ENCODE measurements at places on chromosomes 13 and 19.

DNA sequence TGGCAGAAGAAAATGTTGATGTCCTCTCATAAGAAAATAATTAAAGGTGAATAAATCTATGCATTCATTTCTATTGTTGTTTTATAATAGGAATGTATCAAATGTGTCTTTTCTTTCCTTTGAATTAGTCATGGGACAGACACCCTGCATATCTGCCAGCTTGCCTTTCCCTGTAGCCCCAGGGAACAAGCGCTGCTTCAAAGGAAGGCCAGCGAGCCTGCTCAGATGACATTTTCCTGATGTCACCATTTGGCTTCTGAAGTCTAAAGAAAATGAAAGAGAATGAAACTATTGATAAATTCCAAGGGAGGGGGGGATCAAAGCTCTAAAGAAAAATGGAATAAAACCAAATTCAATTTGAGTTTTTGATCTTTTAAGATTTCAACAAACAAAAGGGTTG, 574.8 kb downstream of the IRS2 start:
- no peak for DNase-seq

- no peak for DNase-seq
Observed at GRCh38 chr13:21010621-21011020, 50.8 kb downstream of the LATS2 start.

DNA sequence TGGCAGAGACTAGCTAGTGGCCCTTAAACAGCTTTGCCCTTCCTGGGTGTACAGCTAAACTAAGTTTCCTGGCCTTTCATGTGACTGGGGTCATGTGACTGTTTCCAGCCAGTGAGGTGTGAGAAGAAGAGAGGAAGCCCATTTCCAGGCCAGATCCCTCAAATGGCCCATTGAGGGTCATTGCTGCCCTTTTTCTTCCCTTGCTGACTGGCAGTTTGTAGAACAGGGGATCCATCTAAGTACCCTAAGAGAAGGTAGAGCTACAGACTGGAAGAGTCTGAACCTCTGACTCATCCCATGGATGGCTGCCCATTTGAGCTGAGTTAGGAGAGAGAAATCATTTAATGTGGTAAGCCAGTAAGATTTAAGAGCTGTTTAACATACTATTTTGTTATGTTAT, 2.8 kb downstream of the SWSAP1 start:
- no peak for DNase-seq

- DNase-seq: peak; percentile 24
Observed at GRCh38 chr13:36736119-36736726, 62.4 kb downstream of the SERTM1 start.

DNA sequence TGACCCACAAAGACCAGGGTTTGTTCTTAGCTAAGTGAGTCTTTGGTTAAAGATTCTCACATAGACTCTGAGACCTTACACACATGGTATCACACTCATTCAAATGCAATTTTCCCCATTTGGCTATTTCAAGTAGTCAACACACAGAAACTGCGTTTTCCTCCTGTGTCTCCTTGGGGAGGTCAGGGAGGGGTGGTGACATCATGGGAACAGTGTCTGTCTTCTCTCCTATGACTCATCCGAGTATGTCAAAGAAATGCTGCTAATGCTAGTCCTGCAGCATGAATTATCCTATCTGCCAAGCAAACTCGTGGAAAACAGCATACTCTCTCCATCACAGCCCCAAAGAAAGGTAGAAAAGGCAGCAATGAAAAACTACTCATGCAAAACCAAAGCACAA, 100.2 kb downstream of the ENOX1 start:
- DNase-seq: peak; percentile 77

- DNase-seq: no peak
Observed at GRCh38 chr19:35509018-35509652, 4.3 kb downstream of the DMKN start.

DNA sequence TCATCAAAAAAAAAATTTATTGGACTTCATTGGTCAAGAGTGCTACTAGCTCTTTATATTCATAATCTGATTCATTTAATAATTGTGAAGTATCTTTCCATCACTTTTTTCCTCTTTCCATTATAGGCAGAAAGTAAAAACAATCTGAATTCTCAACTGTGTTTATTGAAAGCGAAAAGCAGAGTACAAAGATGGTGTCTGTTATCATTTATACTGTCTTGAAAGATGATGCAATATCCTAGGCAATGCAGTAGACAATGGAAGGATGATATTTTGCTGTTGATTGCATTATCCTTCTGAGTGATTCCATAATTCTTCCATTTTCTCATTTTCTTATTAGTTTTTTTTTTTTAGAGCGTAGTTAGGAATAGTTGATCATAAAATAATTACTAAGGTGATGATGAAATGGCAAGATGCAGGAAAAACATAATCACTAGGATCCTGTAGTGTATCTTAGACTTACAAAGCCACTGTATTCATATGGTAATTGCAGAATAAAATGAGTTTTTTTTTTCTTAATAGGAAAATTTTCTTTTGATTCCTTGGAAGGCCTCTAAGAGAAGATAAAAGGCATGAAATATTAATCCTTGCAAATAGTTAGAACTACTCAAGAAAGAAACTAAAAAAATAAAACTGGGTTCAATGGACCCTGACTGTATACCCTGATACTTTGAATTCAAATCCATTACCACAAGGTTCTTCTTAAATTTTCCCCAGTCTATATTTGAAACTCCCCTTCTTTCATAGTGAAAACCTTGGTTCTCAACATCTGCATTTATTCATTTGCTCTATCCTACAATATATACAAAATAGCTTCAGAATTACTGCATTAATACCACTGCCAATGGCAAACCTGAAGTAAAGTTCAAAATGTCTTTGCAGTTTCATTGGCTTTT, 11.6 kb downstream of the URI1 start:
- no peak for DNase-seq

DNA sequence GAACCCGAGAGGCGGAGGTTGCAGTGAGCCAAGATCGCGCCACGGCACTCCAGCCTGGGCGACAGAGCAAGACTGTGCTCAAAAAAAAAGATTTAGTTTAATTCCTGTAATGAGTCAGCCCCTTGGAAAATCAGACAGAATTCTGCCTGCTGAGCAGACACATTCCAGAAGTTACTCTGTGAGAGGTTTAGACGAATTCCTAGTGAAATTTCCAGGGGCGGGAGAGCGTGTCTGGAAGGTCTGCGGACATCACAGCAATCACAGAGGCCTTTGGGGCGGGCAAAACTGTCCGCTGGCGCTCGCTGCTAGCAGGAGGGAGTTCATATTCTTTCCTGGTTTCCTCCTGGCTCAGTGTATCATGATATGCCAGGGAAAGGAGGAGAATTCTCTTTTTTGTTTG, 17.5 kb downstream of the MISP start:
- no peak for DNase-seq

DNA sequence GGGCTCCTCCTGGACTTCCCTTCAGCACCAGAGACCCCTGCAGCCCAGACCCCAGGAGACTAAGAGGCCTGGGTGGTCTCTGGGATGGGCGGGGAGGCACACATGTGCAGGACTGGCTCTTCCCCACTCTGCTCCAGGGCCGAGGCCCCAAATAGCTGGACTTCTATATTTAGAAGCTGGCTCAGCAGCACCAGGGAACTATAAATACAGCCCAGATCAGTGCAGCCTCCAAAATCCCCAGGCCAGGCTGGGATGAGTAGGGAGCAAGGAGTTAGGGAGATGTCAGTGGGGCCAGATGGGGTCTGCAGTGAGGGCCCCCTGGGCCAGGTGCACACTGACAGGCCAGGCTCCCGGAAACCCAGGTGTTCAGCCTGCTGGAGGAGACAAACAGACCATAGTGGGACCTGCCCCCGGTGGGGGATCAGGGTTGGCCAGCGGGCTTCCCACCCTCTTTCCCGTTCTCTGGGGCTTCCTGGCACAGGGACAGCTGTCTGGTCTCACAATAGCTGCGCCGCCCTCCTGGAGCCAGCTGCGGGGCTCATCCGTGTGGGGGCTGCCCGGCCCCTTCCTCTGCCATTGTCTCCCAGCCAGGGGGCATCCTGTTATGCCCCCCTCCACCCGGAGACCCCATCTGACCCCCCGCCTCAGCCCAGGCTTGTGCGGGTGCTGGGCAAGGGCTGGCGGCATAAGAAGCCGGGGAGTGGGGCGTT, 5.5 kb upstream of the ADGRE5 start:
- DNase-seq: peak; percentile 72

GRCh38 chr13:37531049-37531448, 67.5 kb downstream of the POSTN start:
- DNase-seq: no peak

DNA sequence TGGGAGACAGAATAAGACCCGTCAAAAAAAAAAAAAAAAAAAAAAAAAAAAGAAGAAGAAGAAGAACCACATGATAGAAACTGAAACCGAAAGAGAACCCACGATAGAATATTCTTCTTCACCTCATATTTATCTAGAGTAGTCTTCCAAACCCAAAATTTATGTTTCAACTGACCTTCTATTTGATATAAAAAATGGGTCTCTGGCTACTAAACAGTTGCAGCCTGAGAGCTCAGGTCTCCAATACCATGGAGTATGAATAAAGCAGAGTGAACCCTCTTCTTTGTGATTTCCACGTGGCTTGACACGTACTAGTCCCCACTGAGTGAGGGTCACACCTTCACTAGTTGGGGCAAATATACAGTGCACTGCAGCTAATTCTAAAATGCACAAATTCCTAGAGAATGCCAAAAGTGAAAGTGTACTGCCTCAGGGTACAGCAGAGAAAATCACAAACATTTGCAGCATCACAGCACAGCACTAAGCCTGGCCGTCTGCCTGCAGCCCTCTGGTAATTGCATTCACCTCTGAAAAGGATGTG, 30.8 kb upstream of the RFC3 start:
- no peak for DNase-seq

GRCh38 chr13:101727118-101727517, 274.6 kb downstream of the ITGBL1 start:
- DNase-seq: no peak

DNA sequence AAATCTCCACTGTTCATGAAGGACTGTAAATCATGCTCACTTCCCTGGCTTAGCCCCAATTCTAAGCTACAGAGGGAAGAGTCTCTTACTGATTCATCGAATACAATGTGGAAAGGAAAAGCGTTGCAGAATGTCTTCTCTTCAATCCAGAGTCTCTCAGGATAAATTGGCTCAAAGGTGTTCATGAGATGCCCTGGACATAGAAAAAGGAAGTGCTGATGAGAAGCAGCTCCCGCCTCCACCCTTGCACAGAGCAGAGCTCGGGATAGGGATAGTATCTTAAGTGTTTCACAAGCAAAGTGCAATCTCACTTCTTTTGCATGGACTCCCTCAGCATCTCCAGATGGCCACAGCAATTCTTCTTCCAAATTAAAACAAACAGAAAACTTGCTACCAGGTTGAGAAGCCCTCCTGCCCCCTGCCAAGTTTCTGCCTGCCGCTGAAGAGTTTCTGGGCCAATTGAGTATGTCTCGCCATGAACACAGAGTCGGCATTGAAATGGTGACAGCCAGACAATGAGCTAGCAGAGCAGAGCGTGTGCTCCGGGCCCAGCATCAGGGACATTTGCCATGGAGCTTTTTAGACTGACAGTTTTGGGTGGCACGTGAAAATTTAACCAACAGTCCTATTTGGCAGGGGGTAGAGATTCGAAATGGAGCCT, 85.7 kb downstream of the C13orf42 start:
- no peak for DNase-seq

GRCh38 chr19:39341129-39341718, 997 bp upstream of the SAMD4B start:
- DNase-seq: peak; percentile 34

DNA sequence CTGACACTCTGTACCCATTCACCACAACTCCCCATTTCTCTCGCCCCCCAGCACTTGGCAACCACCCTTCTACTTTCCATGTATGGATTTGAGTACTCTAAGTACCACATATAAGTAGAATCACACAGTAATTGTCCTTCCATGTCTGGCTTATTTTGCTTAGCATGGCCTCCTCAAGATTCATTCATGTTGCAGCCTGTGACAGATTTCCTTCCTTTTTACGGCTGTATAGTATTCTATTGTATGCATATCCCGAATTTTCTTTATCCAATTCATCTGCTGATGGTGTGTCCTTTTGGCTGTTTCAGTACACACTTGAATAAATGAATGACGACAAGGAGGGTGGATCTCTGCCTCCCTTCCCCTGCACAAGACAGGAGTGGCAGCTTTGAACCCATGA, 95.1 kb downstream of the ZNF536 start:
- DNase-seq: no peak

DNA sequence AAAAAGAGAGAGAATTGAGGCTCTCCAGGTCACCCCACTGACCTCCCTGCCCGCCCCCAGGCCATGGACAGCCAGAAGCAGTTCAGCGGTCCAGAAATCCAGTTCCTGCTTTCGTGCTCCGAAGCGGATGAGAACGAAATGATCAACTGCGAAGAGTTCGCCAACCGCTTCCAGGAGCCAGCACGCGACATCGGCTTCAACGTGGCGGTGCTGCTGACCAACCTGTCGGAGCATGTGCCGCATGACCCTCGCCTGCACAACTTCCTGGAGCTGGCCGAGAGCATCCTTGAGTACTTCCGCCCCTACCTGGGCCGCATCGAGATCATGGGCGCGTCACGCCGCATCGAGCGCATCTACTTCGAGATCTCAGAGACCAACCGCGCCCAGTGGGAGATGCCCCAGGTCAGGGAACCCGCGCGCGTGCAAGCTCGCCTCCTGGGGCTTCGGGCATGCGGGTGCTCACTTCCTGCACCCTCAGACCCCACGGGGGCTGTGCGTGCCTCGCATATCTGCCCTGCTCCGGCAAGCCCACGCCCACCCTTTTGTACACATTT, 56.6 kb downstream of the MAP4K1 start:
- no peak for DNase-seq

DNA sequence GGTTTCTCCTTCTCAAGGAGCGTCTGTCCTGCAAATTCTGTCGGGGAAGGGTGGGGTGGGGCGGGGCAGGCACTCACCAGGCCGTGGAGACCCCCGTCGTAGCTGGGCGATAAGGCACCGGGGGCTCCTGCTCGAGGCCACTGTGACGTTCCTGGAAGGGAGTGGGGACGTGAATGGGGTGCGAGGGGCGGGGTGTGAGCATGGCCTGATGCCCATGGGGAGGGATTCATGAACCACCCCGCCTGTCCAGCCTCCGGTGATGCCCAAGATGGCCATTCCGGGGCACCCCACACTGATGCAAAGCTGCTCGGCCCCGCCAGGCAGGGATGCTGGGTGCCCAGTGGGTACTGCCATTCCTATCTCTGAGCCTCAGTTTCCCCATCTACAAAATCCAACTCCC, 14.4 kb upstream of the UQCR11 start:
- no peak for DNase-seq

- DNase-seq: peak; percentile 19
Observed at GRCh38 chr19:1468274-1468820, 10.7 kb downstream of the C19orf25 start.

DNA sequence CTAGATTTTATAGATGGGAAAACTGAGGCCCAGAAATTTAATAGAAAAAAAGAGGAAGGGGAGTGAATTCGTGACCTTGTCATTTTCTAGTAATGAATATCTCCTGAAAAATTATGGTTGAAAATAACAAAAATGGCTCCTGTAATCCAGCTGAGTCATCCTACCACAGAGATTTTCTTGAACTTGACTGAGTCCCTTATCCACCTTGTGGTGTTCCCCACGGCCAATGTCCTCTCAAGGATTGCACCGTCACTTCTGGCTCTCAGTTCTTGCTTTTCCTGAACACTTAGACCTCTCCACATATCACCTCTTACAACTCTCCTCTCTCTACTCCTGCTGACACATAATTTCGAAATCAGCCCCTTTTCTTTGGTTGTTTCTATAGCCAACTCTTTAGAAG, 1.2 kb upstream of the KATNAL1 start:
- no peak for DNase-seq

Measured in heart left ventricle (tissue), 16 donors.